ENCODE measurements at places on chromosomes 11 and 22.
A peak's percentile ranks its signal among the peaks of the same experiment; 100 is the strongest.

DNA sequence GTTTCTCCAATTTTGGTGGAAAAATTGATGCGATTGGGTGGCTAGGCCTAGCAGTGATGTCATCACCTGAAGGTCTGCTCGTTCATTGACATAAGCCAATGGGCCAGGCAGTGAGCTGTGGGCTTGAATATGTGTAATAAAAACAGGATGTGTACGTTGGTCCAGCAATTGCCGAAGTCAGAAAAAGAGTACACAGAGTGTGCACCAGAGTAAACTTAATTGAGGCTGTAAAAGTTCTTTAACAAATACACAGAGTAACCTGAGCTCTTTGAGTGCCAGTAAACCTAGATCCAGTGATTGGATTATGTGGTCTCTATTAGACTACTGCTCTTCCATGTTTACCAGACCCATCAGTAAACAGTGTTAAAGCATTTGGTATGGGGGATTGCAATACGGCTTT, 13.0 kb upstream of the GLYATL1 start:
- no peak for DNase-seq

- no peak for DNase-seq
These were observed 469.1 kb upstream of the FAT3 start for GRCh38 chr11:91755526-91755925.

DNA sequence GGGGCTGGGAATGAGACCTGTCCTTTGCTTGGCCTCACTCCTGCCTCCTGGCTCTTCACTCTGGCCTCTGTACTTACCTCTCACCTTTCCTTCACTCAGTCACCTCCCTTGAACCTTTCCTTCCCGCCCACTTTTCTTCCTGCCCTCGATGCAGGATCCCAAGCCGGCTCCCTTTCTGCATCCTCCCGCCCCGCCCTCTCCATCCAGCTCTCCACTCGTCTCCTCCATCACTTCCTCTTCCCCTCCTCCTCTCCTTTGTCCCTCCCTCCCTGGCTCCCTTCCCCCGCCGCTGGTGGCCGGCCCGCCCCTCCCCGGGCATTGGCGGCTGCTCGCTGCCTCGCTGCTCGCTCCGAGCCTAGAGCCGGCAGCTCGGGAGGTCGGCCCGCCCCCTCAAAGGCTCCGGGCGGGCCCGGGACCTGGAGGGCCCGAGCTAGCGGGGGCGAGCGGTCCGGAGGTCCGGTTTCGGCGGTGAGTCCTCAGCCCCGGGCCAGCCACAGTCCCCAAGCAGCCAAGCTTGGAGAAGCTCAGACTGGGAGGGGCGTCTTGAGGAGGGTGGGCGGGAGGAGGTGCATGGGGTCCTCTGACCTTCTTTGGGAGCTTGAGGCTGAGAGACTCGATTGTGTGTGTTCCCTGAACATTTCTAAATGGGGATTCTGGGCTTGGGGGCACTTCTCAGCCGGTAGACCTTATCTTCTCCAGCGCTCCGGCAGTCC, 13.8 kb downstream of the PHLDB1 start:
- DNase-seq: peak; percentile 91

- no peak for DNase-seq
These were observed 31.8 kb downstream of the YPEL1 start for GRCh38 chr22:21703684-21704316.

DNA sequence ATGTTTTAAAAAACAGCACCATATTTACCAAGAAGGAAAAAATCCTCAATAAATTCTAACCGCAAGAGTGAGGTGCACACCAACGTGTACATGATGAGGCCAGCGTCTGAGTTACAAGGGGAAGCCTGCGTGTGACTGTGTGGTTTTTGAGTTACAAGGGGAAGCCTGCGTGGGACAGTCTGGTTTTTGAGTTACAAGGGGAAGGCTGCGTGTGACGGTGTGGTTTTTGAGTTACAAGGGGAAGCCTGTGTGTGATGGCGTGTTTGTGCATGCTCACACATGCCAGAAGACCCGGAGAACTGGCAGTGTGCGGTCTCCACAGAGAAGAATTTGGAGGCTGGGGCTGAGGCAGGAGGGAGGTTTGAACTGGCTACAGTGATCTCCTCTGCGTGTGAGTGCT, 1376.4 kb downstream of the TBC1D22A start:
- DNase-seq: no peak

- no peak for DNase-seq
These were observed 15.0 kb upstream of the DNAJB7 start for GRCh38 chr22:40876907-40877306.

DNA sequence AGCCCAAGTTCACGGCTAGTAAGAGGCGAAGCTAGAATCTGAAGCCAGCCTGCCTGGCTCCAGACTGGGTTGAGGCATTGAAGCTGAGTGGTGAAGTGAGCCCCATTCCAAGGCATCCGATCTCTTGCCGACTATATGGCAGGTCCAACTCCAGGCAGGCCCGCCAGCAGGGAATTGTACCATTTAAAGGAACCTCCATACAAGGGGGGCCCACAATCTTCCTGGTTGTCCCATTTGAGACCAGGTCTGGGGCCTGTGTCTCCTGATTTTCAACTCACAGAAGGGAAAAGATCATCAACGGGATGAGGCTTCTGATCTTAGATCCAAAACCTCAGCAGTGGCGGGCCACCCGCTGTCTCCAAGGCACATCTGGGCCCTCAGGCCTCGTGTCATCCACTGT, 4.1 kb downstream of the SCN2B start:
- no peak for DNase-seq

- DNase-seq: no peak
These were observed 25.2 kb downstream of the EXPH5 start for GRCh38 chr11:108568195-108568858.

DNA sequence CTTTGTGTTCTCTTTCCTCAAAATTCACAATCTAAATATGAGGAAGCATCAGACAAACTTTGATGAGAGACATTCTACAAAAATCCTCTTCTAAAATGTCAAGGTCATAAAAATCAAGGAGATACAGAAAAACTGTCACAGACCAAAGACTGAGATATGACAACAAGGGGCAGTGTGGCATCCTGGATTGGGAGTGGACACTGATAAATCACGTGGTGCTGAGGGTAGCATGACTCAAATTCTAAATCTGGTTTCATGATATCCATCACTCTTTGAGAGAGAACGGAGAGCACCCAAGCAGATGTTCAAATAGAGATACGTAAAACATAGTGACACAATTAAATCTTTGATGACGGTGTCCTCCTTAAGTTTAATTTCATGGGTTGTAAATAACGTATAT, 13.0 kb upstream of the CARD18 start:
- no peak for DNase-seq

GRCh38 chr22:38843657-38844314, at the start of gene NPTXR:
Gene NPTXR (minus strand): TSS chr22:38844028.
- DNase-seq: no peak

DNA sequence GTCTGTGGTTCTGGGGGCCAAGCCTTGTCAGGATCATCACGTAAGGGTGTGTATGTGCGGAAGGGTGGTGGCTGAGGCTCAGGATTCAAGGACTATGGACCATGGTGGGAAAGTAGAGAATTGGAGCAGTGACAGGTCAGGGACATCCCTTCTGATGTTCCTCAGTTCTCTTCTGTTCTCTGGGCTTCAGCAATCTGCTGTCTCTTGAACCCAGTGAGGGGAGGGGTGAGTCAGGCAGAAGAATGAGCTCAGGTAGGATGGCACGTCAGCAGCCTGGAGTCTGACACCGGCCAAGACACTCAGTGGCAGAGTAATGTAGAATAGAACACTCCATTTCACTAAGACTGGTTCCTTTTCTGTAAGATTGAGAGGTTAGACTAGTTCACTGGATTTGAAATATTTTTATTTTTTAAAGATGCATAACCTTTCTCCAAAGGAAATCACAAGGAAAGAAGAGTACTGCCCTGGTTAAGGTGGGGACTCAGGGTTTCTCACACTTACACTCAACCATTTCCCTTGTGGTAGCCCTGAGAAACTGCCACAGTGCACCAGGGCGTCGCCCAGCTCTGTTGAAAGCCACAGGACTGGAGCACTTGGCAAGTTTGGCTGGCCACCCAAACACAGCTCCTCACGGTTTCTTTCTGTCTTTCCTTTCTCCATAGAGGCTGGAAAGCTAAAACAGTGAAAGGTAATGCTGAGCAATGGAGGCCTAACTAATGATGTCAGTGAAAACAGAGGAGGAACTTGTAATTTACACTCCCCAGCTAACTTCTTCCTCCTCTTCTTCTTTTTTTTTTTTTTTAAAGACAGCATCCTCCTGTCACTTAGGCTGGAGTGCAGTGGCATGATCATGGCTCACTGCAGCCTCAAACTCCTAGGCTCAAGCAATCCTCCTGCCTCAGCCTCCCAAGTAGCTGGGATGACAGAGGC, 23.1 kb upstream of the MICAL2 start:
- DNase-seq: peak; percentile 85

DNA sequence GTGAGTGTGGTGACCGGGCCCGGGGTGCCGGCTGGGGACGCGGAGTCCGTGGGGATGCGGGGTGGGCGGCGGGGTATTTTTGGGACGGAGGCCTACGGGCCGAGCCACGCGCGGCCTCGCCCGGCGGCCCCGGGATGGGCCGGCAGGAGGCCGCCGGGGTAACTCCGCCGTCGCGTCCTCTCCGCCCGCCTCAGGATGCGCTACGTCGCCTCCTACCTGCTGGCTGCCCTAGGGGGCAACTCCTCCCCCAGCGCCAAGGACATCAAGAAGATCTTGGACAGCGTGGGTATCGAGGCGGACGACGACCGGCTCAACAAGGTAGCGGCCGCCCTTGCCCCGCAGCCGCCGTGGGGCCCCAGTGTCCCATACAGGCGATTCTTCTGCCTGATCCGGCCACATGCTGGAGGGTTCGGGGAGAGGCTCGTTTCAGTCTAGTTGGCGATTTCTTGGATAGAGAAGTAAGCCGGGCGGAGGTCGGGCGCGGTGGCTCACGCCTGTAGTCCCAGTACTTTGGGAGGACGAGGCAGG, 337 bp downstream of the RPLP2 start:
- no peak for DNase-seq

GRCh38 chr11:124778281-124778680, 16.2 kb upstream of the ESAM start:
- no peak for DNase-seq

GRCh38 chr22:41532908-41533825, 11.1 kb downstream of the POLR3H start:
- DNase-seq: peak; percentile 46

DNA sequence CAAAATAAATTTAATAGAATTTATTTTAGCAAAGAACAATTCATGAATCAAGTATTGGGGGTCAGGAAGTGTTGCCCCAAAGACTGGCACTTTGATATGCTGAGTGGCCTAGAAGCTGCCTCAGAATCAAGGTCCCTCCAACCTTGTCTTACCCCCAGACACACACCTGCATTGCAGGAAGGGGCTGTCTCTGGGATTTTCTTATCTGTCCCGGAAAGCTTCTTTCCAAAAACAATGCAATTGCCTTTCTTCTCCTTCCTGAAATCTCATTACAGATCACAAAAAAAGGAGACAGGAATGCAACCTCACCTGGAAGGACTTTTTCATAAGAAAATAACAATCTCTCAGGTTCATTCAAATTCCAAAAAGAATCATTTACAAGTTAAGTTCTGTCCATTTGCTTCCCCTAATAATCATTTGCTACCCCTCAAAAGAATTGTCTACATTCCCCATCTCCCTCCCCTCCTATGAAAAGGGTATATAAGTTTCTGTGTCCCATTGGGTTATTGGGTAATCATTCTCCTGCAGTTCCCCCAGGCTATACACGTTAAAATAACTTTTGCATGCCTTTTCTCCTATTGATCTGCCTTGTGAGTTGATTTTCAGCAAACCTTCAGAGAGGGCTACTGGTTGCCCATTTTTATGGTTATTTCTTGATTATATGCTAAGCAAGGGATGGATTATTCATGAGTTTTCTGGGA, 21.3 kb downstream of the OR10A6 start:
- no peak for DNase-seq

GRCh38 chr11:83692675-83693074, 406.5 kb upstream of the CCDC90B start:
- no peak for DNase-seq

- peak; percentile 53 for DNase-seq
These were observed 86.0 kb downstream of the MAML2 start for GRCh38 chr11:96257036-96257435.

GRCh38 chr11:113771964-113772363, 1.5 kb downstream of the ZW10 start:
- no peak for DNase-seq

- no peak for DNase-seq
These were observed 60.6 kb downstream of the PPP6R2 start for GRCh38 chr22:50403701-50404101.

GRCh38 chr11:57461841-57462489, 1.6 kb downstream of the RTN4RL2 start:
- DNase-seq: no peak

GRCh38 chr11:113952588-113952987, 22.3 kb upstream of the HTR3A start:
- DNase-seq: no peak
